ENCODE measurements at places on chromosomes 2 and 18.

GRCh38 chr2:218168635-218169462, 2.1 kb upstream of the CXCR1 start:
- peak; percentile 26 for DNase-seq

DNA sequence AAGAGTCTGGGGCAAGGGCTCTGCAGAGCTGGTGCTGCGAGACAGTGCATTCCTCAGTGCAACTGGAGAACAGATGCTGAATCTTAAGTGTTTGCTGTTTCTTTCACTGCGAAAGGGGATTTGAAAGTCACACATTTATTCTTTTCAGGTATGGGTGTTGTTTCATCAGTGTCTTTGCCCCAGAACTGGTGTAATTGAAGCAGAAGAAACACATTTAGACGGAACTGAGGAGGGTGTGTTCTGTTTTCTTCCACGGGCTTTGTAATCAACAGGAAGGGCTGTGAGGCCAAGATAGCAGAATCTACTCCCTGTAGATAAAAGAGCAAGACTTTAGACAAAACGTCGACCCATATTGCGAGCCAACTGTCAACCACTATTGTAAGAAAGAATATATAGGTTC, 151.9 kb downstream of the EPHA4 start:
- DNase-seq: no peak

- no peak for DNase-seq
Measured at GRCh38 chr18:79657342-79657996, 22.1 kb upstream of the CTDP1 start.

GRCh38 chr18:27843783-27844777, 332.9 kb downstream of the CDH2 start:
- no peak for DNase-seq

DNA sequence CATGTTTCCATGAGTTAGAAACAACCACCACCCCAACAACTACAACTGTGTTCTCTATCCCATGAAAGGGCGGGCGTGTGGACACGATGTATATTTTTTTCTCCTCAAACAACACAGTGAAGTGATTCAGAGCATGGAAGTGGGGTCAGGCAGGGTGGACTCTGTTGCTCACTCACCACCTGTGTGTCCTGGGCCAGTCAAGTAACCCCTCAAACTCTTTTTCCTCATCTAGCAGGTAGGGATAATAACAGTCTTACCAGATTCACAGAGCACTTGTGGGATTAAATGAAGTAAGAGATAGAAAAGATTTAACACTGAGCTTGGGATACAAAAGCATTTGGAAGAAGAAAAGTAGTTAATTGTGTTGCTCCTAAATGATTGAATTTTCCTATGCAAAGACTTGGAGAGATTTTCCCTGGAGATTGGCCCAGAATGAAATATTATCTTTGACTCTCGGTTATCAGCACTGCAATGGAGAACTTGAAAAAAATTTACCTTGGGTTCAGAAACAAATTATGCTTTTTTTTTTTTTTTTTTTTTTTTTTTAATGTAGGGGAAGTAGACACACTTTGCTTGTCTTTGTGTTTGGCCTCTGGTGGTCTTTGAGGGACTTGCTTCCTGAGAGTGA, 161.9 kb upstream of the EPAS1 start:
- no peak for DNase-seq

DNA sequence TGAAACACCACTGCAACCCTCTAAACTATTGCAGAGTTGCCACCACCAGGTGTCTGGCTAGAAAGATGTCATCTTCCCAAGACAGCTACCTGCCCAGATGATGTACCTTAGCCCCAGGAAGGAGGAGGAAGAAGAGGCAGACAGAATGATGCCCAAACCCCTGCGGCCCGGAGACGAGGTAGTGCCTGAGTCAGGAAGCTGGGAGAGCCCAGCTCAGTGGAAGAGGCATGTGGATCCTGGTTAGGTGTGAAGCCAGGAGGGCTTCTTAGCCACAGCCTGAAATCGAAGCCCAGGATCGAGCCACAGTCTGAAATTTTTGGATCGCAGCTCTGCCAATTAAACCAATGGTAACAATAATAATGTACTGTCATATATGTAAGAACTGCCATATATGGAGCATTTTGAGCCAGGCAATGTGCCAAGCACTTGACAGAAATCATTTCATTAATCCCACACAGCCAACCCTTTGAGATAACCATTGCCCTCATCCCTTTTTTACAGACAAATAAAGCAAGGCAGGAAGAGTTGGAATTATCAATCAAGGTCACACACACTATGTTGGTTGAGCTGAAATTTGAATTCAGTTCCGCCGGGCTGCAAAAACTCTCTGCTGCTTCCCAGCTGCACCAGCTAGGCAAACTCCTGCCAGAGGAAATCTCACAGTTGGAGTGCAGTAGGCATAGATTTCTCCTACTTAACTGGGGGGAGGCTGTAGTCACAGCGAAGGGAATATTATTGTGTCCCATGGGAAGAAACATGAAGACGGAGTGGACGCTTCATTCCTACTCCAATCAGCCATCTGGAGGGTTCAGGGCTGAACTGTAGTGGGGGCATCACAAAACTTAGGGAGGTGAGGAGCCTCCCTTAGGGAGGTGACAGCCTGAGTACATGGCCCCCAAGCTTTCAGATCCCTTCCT, 19.4 kb upstream of the CYP1B1 start:
- no peak for DNase-seq

DNA sequence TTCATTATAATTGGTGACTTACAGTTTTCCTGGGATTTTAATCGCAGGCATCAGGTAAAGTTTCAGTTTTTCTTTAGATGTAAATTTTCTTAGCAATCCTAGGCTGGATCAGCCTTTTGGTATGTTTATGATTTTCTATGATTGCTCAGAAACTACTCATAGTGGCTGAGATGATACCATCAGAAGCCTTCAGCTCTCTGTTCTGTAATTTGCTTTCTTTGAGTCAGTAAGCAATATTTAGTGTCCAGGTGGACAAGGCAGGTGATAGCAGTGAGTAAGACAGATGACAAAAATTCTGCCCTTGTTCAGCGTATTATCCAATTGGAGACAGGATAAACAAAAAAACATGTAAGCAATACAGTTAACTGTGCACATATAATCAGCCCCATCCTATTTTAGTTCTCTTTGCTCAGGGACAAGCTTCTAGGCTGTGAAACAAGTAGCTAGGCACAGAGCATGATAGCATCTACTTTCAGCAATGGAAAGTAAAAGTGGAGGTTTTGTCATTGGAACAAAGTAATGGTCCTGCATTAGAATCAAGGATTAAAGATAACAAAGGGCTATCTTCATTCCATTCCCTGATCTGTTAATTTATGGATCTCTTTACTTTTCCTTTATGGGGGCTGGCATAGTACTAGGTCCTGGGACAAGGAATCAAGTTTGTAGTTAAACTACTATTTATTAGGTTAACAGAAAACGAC, 100.8 kb downstream of the EPC2 start:
- DNase-seq: no peak

DNA sequence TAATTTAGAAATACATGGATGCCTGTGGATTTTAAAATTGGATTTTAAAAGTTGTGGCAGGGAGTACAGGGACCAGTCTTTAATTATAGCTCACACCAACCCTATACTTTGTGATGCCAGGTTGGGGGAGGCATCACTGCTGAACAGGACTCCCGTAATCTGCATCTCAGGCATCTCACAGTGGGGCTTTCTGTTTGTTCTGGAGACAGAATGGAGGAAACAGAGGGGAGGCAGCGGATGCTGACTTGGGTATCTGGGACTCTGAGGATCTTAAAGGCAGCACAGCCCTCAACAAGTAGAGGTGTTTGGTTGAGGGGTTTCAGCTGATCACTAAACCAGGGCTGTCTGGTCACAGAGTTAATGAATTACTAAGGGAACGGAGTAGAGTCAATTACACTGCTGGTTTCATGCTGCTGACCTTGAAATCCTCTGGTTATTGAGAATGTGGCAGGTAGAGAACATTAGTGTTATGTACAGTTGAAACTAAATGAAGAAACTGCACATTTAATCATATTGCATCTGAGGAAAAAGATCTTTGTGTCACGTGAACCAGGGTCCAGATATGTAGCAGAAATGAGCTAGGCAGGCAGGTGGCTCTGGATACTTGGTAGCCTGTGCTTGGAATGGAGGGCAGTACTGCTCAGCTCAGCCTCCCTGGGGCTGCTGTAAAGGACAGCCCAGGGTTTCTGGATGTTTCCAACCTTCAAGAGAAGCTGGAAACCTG, 40.3 kb downstream of the FHOD3 start:
- DNase-seq: no peak

DNA sequence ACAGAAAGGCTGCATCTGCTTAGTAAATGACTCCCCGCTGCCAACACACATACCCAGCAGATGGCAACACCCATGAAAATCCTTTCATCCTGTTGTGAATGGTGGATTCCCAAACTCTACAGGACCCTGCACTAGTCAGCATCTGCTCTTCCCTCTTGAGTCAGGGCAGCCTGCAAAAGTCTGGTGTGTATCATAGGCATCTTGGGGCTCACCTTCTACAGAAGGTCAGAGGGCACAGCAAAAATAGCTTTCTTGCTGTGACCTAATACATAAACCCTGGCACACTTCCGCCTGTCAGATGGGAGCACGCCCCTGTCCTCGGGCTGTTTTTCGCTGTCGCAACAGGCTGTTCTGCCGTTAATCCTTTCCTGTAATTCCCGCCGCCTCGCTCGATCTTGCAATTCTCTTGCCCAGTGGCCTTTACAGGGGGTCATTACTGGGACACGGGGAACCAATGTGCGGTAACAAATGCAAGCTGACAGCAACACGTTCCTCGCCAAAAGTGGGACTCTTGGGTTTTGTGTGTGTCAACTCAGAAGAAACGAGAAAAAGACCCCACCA, 19.9 kb upstream of the SCYGR1 start:
- DNase-seq: peak; percentile 80

DNA sequence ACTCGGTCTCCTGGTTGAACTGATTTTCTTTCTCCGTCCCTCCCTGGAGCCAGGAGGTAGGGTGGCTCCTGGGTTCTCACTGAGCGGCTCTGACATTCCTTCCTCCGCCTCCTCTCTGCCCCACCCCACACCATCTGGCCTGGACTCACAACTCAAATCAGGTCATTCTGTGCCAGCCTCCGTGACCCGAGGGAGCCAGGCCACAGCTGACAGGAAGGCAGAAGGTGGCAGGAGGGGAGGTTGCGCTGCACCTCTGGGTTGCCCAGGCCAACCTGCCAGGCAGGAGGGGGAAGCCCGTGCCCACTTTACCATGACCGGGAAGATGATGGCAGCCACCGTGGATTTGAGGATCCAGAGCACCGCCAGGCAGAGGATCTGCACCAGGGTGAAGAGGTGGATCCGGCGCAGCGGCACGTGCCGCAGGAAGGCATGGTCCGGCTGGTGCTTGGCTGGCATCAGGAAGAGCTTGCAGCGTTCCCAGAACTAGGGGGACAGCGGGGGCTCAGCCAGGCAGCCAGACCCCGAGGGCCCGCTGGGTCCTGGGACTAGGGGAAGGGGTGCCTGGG, 28.3 kb downstream of the MTHFD2 start:
- DNase-seq: no peak

DNA sequence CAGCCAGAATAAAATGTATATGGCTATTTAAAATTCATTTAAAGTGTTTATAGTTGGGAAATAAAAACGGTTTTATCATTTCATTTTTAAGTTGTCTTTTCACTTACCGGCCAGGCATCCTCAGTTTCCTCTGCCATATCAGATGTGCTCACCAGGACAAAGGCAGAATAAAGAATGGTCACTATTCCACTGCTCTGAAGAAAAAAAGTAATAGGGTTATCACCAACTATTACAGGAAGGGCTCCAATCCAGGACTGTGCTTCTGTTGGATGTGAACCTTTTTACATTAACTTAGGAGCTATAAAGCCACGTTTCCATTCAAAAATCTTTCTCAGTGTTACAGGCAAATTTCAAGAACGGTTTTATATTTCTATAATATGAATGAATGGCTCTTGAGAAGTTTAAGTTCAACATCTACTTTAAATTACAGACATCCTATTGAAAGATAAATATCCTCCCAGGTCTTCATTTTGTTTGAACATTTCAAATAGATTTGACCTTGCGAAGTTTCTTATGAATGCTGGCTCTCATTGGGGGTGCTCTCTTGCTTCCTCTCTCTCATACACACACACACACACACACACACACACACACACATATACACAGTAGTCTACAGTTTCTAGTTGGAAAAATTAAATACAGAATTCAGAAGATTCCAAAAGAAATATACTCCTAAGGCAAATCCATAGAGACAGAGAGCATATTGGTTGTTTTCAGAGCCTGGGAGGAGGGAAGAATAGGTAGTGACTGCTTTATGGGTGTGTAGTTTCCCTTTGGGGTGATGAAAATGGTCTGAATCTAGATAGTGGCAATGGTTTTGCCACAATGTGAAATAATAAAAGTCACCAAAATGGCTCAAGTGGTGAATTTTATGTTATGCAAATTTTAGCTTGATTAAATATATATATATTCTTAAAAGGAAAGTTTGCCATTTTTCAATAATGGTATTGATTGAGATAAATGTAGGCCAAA, 2.9 kb upstream of the SLC40A1 start:
- no peak for DNase-seq

DNA sequence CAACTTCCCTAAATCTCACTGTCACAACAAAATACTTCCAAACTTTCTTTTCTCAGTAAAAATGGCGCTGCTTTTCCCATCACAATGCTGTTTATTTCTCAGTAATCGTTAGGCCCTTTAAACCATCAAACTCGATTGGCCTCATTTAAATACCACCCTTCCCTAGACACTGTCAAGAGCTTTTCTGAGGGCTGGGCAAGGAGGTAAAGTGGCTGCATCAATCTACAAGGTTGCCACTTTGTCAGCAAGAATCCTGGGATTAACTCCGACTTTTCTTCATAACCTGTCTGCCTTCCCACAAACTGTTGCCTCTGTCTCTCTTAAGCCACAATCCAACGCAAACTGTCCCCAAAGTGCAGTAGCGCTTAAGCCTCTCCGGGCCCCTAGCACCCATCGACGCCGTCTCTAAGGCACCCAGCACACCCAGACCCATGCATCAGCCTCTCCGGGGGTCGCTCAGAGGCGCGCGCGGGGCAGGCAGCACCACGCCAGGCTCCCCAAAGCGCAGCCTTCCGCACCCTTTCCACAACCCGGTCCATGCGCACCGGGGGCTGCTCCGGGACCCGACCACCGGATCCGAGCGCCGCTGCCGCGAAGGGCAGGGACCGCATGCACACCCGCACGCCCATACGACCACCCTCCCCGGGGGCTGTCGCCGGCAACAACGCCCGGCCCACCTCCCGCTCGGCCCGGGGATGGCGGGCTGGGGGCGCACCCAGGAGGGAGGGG, 683 bp downstream of the MBOAT2 start:
- DNase-seq: no peak

GRCh38 chr2:175074478-175074877, 69.3 kb upstream of the CHN1 start:
- no peak for DNase-seq

DNA sequence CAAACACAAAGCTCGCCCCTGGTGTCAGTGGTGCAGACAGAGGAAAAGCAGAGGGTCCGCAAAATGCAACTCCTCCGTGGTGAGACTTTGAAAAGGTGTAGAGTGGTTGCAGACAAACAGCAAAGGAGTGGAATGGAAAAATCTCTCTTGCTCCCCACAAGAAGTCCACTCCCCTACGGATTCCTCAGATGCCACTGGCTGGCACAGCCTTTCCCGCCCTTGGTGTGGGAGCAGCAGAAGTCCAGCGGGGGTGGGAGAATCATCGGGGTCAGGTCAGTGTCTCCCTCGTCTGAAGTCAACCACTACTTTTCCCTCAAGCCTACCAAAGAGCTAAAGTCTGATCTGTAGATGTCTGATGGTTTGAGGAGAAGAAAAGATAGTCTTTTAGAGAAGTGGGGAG, 22.3 kb upstream of the B3GNT7 start:
- DNase-seq: no peak

- DNase-seq: no peak
Measured at GRCh38 chr2:10120877-10121574, 1.5 kb upstream of the RRM2 start.
